Stimulated activated CD4-positive, alpha-beta T cell treated with anti-CD3 and anti-CD28 coated beads, Interleukin-2, amount 100 ng/mL, for 4 hours (primary cell): ENCODE measurements at places on chromosomes 7 and 10.
A peak's percentile ranks its signal among the peaks of the same experiment; 100 is the strongest.

- no peak for DNase-seq
Observed at GRCh38 chr10:89393898-89394297, 1.5 kb downstream of the IFIT1 start.

GRCh38 chr10:61975391-61975932, 74.0 kb downstream of the ARID5B start:
- no peak for DNase-seq

DNA sequence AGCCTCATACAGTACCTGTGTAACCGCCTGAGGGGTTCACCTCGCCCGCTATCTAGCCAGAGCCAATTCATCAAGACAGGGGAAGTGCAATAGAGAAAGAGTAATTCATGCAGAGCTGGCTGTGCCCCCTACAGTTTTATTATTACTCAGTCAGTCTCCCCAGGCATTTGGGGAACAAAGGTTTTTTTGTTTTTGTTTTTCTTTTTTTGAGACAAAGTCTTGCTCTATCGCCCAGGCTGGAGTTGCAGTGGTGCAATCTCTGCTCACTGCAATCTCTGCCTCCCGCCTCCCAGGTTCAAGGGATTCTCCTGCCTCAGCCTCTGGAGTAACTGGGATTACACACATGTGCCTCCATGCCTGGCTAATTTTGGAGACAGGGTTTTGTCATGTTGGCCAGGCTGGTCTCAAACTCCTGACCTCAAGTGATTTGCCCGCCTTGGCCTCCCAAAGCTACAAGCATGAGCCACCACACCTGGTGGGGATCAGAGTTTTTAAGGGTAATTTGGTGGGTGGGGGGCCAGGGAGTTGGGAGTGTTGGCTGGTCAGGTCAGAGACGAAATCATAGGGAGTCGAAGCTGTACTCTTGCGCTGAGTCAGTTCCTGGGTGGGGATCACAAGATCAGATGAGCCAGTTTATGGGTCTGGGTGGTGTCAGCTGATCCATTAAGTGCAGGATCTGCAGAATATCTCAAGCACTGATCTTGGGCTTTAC, 116.5 kb downstream of the MARCHF5 start:
- DNase-seq, result no peak

GRCh38 chr7:111090846-111091245, at the start of gene LRRN3:
Gene LRRN3 (plus strand): TSS chr7:111091127. CDS start chr7:111122773, 31,646 bp downstream.
- DNase-seq, result peak; percentile 20

- no peak for DNase-seq
Observed at GRCh38 chr10:89304026-89304425, 2.2 kb downstream of the IFIT2 start.

DNA sequence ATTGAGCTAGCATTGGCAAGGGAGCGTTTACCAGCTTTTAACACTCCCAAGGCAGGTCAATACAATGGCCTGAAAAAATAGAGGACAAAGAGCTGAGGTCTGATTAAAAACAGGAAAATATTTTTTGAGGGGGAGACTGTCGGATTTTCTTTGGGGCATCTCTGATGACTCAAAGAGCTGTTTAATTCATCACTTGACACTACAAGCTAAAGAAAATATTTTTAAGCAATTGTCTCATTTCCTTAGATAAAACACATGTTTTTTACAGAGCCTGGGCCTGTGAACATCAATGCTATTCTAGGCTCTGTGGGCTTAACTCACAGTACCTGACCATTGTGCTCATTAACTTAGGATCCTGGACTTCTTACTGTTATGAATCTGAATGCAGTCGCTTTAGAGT, 100.8 kb downstream of the NRP1 start:
- no peak for DNase-seq

DNA sequence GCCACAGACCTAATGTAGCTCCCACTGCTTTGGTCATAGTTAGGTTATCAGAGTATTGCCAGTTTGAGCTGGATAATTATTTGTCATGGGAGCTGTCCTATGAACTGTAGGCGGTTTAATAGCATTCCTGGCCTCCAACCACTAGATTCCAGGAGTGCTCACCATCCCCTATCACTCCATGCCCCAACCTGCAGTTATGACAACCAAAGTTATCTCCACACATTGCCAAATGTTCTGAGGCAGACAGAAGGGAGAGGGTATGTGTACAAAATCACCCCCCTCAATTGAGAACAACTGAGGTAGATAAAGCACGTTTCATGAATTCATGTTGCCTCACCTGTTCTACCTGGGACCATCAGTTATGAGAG, 119.0 kb upstream of the CACUL1 start:
- no peak for DNase-seq
